ENCODE measurements at places on chromosomes 6 and 20. TPM values are rescaled to one million over a fixed set of nuclear protein-coding genes. Genes with fewer than 3 reads are reported as not detected.

Gene UNC93A
- total RNA-seq: 0.39 TPM

- no peak for DNase-seq
Measured at GRCh38 chr20:49347156-49347555, 69.3 kb upstream of the ZNFX1 start.

GRCh38 chr20:63702751-63703470 lies 4.9 kb downstream of the ARFRP1 start:
- DNase-seq: no peak

- no peak for DNase-seq
Measured at GRCh38 chr6:63764318-63764916, 128.8 kb downstream of the PHF3 start.

GRCh38 chr6:153392156-153392555 lies 261.1 kb upstream of the RGS17 start:
- DNase-seq: no peak

GRCh38 chr6:63624091-63624490 lies 11.5 kb upstream of the PHF3 start:
- no peak for DNase-seq

DNA sequence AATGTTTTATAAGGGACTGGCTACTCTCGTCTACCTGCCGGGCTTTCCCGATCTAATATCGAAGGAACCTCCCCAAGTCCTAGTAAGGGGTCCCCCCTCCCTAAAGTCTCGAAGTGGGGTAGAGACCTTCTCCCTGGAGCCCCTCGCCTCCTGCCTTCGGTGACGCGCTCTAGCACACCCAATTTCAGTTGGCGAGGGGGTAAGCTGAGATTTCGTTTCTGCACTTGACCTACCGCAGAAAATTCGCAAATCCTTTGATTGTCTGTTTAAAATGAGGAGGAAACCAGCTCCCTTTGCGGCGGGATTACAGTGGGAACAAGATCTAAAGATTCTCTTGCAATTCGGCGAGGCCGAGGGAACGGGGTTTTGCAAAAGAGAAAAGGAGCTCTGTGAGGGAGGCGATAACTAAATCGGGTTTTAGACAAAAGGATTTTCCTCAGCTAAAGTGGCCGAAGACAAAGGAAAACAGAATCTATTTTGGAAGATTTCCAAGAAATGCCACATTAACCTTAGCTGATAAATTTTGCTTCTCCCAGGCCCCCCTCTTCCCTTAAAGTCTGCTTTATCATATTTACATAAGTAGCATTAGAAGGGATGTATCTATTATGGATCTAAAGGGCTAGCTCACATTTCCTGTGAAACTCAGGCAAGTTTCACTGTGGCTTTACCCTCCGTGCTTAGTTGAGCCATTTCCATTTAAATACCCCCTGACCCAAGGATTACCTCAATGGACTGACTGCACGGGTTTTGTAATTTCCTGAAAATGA lies 8.4 kb downstream of the SIM1 start:
- DNase-seq: no peak

Data from left colon (tissue), 2 donors.